ENCODE measurements at places on chromosomes 7 and 10.
A peak's percentile ranks its signal among the peaks of the same experiment; 100 is the strongest.

- DNase-seq, result no peak
Measured at GRCh38 chr10:69383558-69383957, 33.2 kb downstream of the TACR2 start.

DNA sequence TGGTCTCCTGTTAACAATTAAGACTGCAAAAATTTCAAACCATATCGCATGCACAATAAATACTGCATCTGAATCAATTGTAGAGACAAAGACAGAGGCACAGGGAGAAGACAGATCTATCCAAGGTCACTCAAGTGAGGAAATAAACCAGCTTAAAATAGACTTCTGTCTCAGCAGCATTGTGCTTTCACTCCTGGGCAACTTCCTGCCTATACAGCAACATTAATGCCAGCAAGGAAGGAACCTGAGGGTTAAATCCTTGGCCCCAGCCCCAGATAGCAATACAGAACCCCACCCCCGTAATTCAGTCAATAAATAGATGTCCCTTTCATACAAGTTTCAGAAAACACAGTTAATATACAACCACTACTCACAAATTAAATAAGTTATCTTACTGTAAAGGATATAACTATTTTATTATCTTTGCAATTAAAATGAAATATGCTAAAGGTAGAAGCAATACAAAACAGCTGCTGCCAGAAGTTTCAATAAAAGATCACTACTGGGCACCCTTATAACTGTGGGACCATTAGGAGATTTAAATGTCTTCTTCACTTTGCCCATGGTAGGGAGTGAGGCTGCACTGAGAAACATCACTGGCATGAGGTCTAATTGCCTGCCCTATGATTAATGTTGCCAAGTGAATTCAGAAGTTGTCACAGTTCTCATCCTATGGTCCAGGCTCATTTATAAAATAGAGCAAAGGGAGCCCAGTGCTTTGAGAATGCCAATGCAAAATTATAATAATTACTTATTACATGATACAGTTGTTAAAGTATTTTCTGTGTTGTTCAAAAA, 49.4 kb downstream of the CAV1 start:
- DNase-seq, result no peak

- DNase-seq, result peak; percentile 88
Measured at GRCh38 chr7:21944616-21945453, 864 bp downstream of the CDCA7L start.

DNA sequence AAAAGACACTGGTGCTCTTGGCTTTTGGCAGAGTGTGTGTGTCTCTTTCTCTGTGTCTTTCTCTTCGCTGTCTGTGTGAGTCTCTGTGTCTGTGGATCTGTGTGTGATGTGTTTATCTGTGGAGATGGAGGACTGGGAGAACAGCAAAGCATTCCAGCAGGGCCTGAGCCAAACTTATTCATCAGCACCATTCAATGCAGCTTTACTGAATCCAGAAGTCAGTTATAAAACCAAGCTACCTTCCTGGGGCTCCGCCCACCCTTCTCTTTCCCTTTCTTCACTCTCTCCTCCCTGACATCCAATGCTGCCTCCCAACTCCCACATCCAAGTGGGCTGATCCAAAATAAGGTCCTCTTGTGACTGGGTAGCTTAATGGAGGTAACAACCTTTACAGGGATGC, 3.9 kb downstream of the SGMS1 start:
- no peak for DNase-seq

DNA sequence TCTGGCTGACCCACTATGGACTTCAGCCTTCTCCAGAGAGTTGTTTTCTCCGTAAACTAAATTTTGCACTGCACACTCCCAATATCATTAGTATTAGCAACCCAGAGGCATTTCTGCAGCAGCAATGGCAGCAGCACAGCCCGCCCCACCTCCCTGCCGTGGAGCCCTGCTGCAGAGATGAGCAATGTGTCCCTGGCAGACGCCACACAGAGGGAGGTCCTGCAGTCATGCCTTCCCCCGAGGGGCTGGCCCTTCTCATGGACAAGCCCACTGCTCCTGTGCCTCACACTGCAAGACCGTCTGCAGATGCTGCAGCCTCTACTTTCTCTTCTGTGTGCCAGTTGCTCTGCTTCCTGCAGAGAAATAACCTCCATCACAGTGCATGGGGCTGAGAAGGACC, 393.4 kb upstream of the MKI67 start:
- no peak for DNase-seq

DNA sequence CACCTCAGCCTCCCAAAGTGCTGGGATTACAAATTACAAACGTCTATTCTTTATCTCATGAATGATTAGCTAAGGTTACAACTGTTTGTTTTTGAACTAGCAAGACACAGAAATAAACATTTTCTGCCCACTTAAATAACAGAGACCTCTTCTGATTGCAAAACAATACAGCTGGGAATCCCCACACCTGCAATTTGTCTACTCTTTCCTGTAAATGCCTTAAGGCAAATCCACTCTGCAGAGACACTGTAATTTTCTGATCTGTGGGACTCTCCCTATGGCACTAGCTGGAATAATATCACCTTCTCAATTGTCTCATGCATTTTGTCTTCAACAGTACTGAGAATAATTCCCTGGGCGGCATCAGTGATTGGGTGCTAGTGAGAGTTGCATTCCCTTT, 149.3 kb upstream of the FAM3C start:
- DNase-seq, result no peak

DNA sequence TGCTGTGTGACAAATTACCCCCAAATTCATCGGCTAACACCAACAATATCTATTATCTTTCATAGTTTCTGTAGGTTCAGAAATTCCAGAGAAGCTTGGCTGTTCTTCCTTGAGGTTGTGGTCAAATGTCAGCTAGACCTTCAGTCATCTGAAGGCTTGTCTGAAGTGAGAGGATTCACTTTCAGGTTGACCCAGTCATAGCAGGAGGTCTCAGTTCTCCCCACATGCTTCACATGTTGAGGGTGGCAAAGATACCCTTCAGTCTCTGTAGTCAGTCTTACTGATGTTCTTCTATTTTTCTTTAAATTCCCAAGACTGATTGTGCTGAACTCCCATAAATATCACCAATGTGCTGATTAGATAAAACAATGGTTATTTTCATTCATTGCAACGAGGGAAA, 1692.0 kb downstream of the REEP3 start:
- DNase-seq, result no peak

DNA sequence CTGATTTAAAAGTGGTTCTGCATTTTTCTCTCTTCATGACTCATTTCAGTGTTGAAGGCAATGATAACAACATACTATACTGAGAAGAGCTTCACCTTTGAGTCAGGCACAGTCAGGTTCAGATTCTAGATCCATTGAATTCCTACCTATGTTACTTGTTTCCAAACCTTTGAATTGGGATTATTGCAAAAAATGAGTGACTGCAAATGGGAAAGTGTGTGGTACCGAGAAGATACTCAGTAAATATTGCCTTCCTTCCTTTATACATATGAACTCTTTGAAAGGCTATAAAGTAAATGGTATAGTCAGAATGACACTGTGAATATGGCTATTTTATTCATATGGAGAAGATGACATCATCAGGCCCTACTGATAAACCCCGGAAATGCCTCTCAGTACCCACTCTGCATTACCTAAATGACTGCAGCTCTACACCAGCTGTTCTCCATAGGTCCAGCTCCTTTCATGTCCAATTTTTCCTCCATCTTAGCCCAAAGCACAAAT, 66.7 kb upstream of the FGL2 start:
- no peak for DNase-seq

DNA sequence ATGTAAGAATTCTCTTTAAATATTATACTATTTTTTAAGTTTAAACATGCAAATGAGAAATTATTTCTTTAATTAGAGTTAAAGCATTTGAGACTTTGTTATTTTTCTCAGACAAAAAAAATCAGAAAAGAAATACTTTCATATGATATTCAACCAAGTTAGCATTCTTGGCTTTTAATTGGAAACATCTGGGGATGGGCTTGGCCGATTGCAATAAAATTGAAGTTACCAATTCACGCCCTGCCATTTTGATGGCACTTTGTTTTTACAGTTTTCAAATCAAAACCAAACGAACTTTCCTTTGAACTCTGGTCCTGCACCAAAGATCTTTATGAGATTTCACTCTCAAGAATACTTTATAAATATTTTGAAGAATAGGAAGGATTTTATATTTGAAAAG, 127.7 kb downstream of the ATE1 start:
- DNase-seq, result no peak

DNA sequence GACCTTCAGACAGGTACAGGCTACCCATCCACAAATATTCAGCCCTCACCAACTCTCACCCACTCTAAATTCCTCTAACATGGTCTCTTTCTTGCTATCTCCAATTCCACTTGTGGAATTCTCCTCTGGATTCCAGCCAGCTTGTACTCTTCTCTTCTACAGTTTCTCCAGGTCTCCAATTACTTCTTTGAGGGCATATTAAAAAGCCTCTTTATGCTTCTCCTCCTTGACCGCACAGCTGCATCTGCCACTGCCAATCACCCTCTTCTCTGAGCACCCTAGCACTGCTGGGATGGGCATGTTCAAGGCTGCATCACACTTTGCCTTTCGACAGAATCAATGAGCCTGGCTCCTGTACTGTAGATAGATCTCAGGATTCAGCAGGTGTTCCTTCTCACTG, 101.5 kb upstream of the ANKRD1 start:
- no peak for DNase-seq

DNA sequence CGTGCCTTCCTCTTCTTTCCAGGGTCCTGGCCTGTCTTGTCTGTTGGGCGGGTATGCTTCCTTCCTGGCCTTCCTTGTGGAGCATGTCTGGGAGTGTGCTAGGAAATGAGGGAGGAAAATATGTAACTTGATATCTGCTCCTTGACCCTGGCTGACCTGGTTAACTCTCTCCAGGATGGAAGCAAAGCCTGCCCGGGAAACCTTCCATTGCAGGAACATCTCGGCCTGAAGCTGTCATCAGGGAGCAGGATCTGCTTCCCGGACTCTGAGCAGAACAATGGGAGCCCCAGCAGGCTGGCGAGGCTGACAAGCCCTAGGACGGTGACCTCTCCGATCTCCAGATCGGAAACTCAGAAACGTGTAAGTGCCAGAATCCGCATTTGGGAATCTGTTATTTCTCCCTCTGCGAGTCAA, 340.3 kb downstream of the FRMD4A start:
- no peak for DNase-seq

- no peak for DNase-seq
Measured at GRCh38 chr10:55476129-55476528, 675.1 kb upstream of the PCDH15 start.

DNA sequence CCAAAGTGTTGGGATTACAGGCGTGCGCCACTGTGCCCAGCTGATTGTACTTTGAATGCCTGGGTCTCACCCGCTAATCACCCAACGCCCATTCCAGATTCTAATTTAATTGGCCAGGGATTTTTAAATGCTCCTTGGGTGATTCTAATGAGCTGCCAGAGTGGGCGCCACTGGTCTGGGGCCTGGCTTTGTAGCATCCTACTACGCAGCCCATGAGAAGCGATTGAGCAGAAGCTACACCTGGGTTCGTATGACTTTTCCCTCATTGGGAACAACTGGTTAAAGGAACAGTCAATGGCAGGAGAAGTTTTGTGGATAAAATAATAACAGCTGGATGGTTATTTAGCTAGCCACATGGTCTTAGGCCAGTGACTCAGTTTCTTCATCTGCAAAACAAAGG, 108.0 kb downstream of the SPAG6 start:
- no peak for DNase-seq

DNA sequence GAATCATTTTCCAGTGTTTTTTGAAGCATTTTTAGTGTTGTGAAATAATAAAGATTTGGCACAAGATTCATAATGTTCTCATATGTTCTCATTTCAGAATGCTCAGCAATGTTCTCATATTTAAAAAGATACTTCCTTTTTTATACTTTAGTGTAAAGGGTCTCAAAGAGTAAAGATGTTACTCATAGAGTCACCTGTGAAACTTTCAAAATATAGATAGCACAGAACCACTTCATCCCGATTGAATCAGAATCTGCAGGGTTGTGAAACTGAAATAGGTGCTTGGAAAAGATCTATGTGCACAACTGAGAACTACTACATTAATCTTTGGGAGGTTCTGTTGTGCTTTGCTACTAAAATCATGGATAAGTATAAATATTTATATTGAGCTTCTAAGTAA, 144.7 kb downstream of the MDFIC start:
- no peak for DNase-seq

- no peak for DNase-seq
Measured at GRCh38 chr10:132507409-132507955, 30.1 kb upstream of the INPP5A start.

DNA sequence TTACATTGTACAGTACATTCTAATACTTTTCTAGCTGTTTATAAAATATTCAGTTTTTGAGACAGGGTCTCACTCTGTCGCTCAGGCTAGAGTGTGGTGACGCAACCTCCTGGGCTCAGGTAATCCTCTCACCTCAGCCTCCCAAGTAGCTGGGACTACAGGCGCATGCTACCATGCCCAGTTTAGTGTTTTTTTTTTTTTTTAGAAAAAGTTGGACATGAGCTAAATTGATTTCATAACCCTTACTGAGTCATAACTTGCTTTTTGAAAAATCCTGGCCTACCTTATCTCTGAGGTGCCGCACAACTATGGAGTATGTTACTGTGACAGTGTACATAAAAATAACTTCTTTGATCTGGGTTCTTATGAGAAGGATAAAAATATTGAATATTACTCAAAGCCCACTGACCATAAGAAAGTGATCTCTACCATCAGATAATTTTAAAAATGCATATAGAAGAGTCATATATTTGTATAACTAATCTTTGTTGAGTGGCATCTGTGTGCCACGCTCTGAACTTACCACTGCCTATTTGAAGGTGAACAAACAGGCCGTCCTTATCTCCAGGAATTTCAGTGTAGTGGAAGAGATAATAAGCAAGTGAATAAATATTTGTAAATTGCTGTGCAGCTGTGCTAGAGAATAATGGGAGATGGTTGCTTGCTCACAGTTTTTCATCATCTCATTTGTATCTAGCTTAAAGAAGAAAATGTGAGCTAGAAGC, 73.2 kb downstream of the PPP1R9A start:
- DNase-seq, result no peak

DNA sequence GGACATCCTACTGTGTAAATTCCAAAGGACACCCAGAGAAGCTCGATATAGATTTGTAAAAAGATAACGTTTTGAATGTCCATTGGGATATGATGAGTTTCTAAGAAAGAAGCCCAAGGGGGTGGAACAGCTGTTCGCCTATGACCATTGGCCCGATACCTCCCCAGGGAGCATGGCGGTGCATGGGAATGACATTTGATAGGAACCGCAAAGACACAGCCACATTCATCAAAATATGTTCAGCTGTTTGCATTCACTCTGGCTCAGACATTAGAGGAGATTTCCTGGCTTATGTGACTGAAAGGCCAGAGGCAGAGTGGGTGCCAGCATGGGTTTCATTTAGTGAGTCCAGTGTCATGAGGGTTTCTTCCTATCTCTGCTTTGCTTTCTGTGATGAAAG, 56.0 kb upstream of the BAIAP2L1 start:
- DNase-seq, result no peak
